ENCODE measurements at places on chromosomes 7 and 10. TPM values are rescaled to one million over a fixed set of nuclear protein-coding genes. Genes with fewer than 3 reads are reported as not detected.

GRCh38 chr7:2117646-2118045, 115.1 kb downstream of the MAD1L1 start:
- H3K27me3 ChIP-seq, result no peaks in the 10 kb centered on the region
- no peak for DNase-seq
- H3K36me3 ChIP-seq, result peaks cover 13% of the 10 kb centered on the region
- no peak overlapping the region for H3K27ac ChIP-seq

Gene TMEM236
- total RNA-seq, result 0.07 TPM

- no peak for DNase-seq
- no peak overlapping the region for H3K4me3 ChIP-seq
- no peak overlapping the region for H3K27ac ChIP-seq
- H3K4me1 ChIP-seq, result no peaks in the 10 kb centered on the region
- no peaks in the 10 kb centered on the region for H3K27me3 ChIP-seq
- H3K36me3 ChIP-seq, result no peaks in the 10 kb centered on the region
Measured at GRCh38 chr7:25813381-25813780, 338.6 kb upstream of the NFE2L3 start.

GRCh38 chr7:55019691-55020465, 1.1 kb downstream of the EGFR start:
- peaks cover 3% of the 10 kb centered on the region for H3K4me1 ChIP-seq
- H3K27ac ChIP-seq, result no peak overlapping the region
- peak overlapping the region; percentile 72 for H3K4me3 ChIP-seq
- H3K36me3 ChIP-seq, result no peaks in the 10 kb centered on the region
- DNase-seq, result peak; percentile 75

GRCh38 chr10:126842836-126843235, 62.4 kb upstream of the DOCK1 start:
- no peaks in the 10 kb centered on the region for H3K36me3 ChIP-seq
- H3K27ac ChIP-seq, result no peak overlapping the region
- H3K4me1 ChIP-seq, result peaks cover 10% of the 10 kb centered on the region
- peak; percentile 70 for DNase-seq
- no peak overlapping the region for H3K4me3 ChIP-seq

DNA sequence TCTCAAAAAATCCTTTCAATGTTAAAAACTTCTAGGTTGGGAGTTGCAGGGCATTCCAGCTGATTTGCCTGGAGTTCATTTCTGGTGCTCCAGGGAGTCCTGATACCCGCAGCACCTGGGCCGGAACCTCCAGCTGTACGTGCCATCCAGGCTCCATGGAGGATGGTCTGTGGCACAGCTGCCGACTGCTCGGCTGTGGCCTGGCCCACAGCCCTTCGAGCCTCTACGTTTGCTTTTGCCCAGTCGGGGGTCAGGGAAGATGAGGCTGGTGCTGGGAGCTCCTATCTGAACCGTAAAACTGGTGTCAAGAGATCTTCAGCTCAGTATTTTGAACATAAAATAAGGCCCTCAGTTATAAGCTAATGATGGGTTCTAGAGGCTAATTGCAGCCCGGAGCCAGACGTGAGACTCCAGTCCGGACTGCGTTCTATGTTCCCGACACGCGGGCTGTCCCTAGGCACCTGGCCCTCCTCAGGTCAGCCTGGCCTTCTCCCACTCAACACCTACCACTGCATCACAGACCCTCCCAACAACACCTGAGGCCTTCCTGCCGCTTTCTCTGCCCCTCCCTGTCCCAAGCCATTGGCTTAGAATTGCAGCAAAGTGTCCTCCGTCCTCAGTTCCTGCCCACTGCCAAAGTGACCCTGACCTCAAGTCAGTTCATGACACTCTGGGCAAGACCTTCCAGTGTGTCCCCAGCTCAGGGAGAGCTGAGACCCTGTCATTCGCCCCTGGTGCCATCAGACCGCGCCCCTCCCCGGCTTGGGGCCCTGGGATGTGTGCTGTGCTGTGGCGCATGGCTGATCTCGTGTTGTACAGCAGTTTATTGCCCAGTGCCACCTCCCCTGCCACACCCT, 64.2 kb upstream of the DNAJB6 start:
- peaks cover 5% of the 10 kb centered on the region for H3K4me1 ChIP-seq
- peaks cover 32% of the 10 kb centered on the region for H3K36me3 ChIP-seq
- H3K27ac ChIP-seq, result no peak overlapping the region
- H3K4me3 ChIP-seq, result no peak overlapping the region

- H3K36me3 ChIP-seq, result no peaks in the 10 kb centered on the region
- no peak overlapping the region for H3K27ac ChIP-seq
- DNase-seq, result no peak
- H3K27me3 ChIP-seq, result no peaks in the 10 kb centered on the region
Measured at GRCh38 chr10:8731121-8732095, 676.9 kb downstream of the GATA3 start.

DNA sequence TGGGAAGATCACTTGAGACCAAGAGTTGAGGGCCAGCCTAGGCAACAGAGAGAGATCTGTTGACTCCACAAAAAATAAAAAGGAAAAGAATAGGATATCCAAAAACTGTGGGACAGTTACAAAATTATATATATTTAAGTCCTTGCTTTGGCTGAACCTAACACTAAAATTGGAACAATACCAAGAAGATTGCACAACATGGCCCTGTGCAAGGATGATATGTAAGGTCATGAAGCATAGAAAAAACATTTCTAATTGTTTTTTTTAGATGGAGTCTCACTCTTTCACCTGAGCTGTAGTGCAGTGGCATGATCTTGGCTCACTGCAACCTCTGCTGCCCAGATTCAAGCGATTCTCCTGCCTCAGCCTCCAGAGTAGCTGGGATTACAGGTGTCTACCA, 139.0 kb downstream of the TPST1 start:
- no peak for DNase-seq
- no peak overlapping the region for H3K27ac ChIP-seq
- no peaks in the 10 kb centered on the region for H3K27me3 ChIP-seq
- H3K36me3 ChIP-seq, result no peaks in the 10 kb centered on the region
- no peak overlapping the region for H3K4me3 ChIP-seq
- no peaks in the 10 kb centered on the region for H3K4me1 ChIP-seq

GRCh38 chr7:33339074-33339790, 209.9 kb downstream of the BBS9 start:
- no peaks in the 10 kb centered on the region for H3K27me3 ChIP-seq
- H3K4me1 ChIP-seq, result no peaks in the 10 kb centered on the region
- H3K36me3 ChIP-seq, result no peaks in the 10 kb centered on the region
- H3K27ac ChIP-seq, result no peak overlapping the region
- no peak for DNase-seq

DNA sequence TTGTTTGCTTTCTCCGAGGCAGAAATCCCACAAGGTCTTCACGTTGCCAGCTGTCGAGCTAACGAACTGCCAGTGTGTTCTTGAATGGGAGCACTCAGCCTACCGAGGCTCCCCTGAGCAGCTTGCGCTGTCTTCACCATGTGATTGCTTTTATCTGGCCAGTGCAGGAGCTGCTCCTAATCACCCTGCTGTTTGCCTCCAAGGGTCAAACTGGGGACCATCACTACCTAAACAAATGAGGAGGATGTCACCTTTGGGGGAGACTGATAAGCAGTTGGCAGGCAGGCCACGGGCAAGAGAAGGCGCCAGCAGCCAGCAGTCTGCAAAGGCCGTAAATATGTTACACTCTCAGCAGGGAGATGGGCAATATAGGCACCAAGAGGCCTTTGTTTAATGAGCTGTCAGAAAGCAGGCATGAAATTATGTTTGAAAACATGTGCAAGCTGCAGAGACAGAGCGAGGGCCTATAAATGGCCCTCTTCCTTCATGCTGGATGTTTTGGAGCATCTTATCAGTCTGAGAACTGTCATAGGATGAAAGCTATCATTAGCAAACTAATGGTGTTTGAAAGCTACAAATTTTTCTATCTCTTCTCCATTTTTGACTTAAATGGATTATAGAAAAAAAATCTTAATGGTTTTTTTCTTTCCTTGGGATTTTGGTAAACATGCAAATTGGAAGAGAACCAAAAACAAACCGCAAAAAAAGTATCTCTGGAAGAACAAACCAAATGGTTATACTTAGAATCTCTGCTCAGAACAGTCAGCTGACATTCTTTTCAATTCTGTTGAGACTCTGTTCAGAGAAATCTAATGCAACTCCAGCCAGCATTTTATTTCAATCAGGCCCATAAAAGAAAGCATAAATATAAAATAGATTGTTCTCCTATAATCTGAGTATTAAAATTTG, 267.3 kb upstream of the NPVF start:
- no peaks in the 10 kb centered on the region for H3K27me3 ChIP-seq
- H3K4me3 ChIP-seq, result no peak overlapping the region
- H3K36me3 ChIP-seq, result no peaks in the 10 kb centered on the region
- DNase-seq, result peak; percentile 66
- peaks cover 11% of the 10 kb centered on the region for H3K4me1 ChIP-seq
- H3K27ac ChIP-seq, result peak overlapping the region; percentile 74

GRCh38 chr10:48498940-48499510, 105.8 kb downstream of the ARHGAP22 start:
- H3K4me1 ChIP-seq, result no peaks in the 10 kb centered on the region
- H3K27ac ChIP-seq, result no peak overlapping the region
- no peaks in the 10 kb centered on the region for H3K27me3 ChIP-seq
- DNase-seq, result no peak

DNA sequence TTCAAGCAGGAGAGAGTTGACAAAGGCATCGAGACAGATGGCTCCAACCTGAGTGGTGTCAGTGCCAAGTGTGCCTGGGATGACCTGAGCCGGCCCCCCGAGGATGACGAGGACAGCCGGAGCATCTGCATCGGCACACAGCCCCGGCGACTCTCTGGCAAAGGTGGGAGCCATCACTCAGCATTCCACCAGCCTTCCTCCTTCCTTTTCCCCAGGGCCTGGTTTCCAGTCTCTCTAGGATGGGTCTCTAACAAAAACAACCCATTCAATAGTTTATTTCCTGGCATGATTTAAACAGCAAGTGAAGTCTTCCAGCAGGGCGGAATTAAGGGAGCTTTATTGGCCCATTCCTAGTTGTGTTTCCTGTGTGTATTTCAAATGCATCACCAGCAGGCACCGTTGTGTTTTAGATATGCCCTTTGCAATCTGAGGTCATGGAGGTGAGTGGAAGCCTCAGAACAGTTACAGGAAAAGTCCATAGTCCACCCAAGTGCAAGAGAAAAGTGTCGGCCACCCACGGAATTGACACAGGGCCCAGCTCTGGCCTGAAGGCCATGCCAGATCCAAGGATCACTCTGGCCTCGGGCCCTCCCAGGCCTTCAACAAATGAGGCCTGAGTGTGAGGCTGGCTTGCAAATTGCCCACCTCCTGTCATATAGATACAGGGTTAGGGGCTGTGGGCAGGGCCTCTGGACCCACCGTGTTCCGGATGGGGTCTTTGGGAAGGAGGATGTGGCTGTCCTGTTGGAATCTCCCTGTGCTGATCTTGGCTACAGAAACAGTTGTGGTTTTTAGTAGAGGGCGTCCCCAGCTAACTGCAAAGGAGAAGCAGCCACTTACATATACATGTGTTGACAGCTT, 46.9 kb upstream of the TRIM8 start:
- no peak overlapping the region for H3K27ac ChIP-seq
- no peaks in the 10 kb centered on the region for H3K27me3 ChIP-seq
- peaks cover 12% of the 10 kb centered on the region for H3K4me1 ChIP-seq
- H3K4me3 ChIP-seq, result no peak overlapping the region
- peaks cover 28% of the 10 kb centered on the region for H3K36me3 ChIP-seq

GRCh38 chr7:112089551-112089950, 116.6 kb downstream of the DOCK4 start:
- no peaks in the 10 kb centered on the region for H3K27me3 ChIP-seq
- H3K36me3 ChIP-seq, result no peaks in the 10 kb centered on the region
- H3K27ac ChIP-seq, result no peak overlapping the region
- no peak overlapping the region for H3K4me3 ChIP-seq

- DNase-seq, result no peak
- H3K4me3 ChIP-seq, result no peak overlapping the region
- H3K27ac ChIP-seq, result no peak overlapping the region
- no peaks in the 10 kb centered on the region for H3K4me1 ChIP-seq
Measured at GRCh38 chr10:78541481-78542140, 507.9 kb downstream of the RPS24 start.

- peak; percentile 43 for DNase-seq
- H3K4me1 ChIP-seq, result no peaks in the 10 kb centered on the region
- peaks cover 60% of the 10 kb centered on the region for H3K27me3 ChIP-seq
- H3K36me3 ChIP-seq, result no peaks in the 10 kb centered on the region
- H3K27ac ChIP-seq, result no peak overlapping the region
Measured at GRCh38 chr10:43264344-43264964, 2.4 kb downstream of the RASGEF1A start.

- H3K4me1 ChIP-seq, result no peaks in the 10 kb centered on the region
- H3K27me3 ChIP-seq, result peaks cover 6% of the 10 kb centered on the region
- peak; percentile 16 for DNase-seq
- no peak overlapping the region for H3K27ac ChIP-seq
- no peaks in the 10 kb centered on the region for H3K36me3 ChIP-seq
Measured at GRCh38 chr7:150850273-150850672, 2.0 kb upstream of the AOC1 start.

Gene TRDMT1
- total RNA-seq, result 7.7 TPM

- peaks cover 23% of the 10 kb centered on the region for H3K27me3 ChIP-seq
- DNase-seq, result peak; percentile 93
- peaks cover 4% of the 10 kb centered on the region for H3K4me1 ChIP-seq
- H3K36me3 ChIP-seq, result no peaks in the 10 kb centered on the region
- H3K4me3 ChIP-seq, result peak within 1 kb of the TSS; percentile 90
Measured at GRCh38 chr7:116524609-116525297, at the start of gene CAV1. Gene CAV1 (plus strand): TSS chr7:116525036. CDS start chr7:116525063, 27 bp downstream.

Gene ITIH5
- 5.3 TPM for total RNA-seq

Gene PARD3
- 71.6 TPM for total RNA-seq

DNA sequence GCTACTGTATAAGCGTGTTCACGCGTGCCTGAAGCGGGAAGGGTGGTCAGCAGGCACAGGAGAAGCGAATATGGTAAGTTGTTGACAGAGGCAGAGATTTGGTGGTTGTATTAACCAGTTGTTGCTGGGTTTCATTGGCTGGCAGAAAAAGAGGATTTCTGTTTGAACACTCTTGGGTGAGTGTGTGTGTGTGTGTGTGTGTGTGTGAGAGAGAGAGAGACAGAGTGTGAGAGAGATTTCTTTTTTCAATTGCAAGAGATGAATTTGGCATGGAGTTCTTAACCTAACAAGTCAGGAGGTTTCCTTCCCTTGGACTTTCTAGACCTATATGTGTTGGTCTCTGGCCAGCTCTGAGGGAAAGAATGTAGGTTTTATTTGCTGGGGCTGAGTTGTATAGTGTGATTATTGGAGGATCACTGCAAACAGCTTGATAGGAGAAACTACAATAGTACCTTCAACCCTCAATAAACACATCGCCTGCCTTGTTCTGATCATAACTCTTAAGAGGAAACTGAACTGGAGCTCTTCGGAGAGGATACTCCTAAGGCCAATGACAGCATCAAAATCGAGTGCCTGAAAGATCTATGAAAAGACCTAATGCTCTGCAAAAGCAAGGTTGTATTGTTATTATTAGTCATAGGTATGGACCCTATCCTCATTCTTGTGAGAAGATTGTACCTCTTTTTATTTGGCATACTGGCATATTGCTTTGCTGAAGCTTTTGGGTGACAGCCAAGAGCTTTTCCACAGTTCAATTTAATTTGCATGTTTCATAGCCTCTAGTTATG, 1.2 kb downstream of the MCU start:
- H3K36me3 ChIP-seq, result no peaks in the 10 kb centered on the region
- no peak overlapping the region for H3K27ac ChIP-seq
- DNase-seq, result no peak
- H3K27me3 ChIP-seq, result no peaks in the 10 kb centered on the region

Gene ZNF365
- not detected for total RNA-seq

GRCh38 chr10:124686707-124687376, 57.3 kb downstream of the FAM53B start:
- H3K27me3 ChIP-seq, result no peaks in the 10 kb centered on the region
- peaks cover 20% of the 10 kb centered on the region for H3K36me3 ChIP-seq
- H3K27ac ChIP-seq, result no peak overlapping the region
- H3K4me1 ChIP-seq, result peaks cover 3% of the 10 kb centered on the region
- no peak for DNase-seq

All from endodermal cell (in vitro differentiated cells).